CD8-positive, alpha-beta T cell (primary cell): ENCODE measurements at places on chromosomes 2 and 18.

- no peak for DNase-seq
These were observed 42.9 kb upstream of the HS6ST1 start for GRCh38 chr2:128361376-128362131.

DNA sequence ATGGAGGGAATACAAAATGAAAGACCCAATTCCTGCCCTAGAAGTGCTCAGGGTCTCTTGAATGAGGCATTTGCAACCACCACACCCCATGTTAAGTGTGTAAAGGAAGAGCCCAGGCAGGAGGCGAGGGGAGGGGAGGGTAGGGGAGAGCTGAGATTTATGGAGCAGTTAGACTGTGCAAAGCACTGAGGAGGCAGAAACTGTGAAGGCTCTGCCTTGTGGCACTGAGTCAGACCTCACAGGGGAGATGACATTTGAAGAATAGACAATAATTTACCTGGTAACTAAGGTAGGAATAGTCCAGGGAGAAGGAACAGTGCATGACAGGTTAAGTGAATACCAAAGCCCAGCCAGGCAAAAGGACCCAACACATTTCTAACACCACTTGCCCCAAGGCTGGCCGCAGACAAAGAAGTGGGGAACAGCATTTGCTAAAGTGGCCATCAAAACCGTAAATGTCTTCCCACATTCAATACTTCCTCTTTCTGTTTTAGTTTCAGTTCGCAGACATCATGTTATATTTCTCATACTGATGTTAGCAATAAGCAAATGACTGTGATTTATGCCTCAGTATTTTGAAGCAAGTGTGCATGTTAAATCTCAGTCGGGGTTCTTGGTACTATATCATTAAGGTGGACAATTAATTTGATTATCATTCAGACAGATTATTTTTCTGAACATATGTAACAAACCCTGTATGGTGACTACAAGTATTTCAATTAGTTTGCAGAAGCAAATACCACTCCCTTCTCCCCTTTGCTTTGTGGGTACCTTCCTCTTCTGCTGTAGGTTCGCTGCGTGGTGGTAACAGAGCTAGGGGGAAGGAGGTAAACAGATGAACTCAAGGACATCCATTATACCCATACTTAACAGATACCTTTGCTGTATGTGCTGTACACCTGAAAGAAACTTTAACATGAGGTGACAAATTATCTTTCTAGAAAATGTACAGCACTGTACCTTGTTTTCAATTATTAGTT, 27.5 kb downstream of the CDH20 start:
- DNase-seq: no peak

DNA sequence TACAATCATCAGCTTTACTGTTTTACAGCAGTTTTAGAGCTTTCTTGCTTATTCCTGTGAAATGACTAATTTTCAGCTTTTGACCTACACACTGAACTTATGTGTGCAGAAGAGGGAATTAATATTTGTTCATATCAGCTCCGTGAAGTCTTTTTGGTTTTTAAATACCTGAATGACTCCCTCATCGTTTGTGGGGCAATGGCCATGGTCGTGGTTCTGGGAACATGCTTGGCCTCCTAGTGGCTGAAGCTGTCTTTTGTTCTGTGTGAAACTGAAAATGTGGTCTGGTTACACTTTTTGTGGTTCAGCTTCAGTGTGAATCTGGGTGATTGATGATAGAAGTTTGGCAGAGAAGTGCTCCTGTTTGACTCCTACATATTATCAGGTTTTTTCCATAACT, 408.1 kb downstream of the THSD7B start:
- no peak for DNase-seq

DNA sequence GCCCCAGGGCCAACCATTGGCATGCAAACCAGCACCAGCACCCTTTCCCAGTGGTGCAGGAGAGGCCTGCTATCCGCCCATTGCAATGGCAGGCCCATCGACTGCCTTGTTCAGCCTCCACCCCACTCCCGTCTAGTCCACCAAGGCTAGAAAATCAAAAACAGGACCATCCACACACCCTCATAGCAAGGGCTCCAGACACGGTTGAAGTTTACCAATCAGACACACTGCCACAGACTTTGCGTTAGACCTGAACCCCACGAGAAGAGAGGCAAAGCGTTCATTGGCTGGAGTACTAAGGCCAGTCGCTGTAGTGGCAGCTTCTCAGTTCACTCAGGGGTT, 95.3 kb upstream of the TEX51 start:
- no peak for DNase-seq

DNA sequence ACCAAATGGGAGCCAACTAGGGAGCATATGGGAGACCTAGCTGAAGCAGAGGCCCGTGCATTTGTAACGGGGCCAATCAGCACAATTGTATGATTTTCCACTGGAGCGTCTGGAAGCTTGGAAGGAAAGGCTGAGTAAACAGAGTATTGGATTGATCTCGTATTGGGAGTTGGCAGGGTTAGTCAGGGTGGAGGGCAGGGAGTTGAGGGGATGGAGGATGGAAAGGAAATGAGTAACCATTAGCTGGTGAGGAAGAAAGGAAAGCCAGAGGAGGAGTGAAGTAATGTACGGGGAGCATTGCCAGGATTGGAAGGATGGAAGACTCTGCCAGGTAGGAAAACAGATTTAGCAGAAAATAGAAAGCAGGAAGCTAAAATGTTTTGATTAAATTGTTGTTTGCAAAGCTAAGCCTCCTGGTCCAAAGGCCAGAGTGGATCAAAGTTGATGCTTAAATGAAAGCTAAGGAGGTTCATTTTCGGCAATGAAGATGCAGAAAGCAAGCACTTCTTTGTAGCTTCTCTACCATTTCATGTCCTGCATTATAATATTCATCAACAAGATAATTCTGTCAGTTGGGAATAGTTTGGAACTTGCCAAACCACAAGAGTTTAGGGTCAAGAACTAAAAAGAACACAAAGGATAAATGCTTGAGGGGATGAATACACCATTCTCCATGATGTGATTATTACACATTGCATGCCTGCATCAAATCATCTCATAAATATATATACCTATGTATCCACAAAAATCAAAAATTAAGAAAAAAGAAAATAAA, 75.6 kb upstream of the TTN start:
- no peak for DNase-seq

GRCh38 chr2:46076251-46076650, 221.0 kb upstream of the EPAS1 start:
- no peak for DNase-seq

GRCh38 chr18:55086906-55087305, 127.6 kb upstream of the CCDC68 start:
- DNase-seq: no peak
